NCI-H187 treated with DMSO at 0.1 percent for 48 hours (cell line): ENCODE measurements at places on chromosomes 6 and 20.

DNA sequence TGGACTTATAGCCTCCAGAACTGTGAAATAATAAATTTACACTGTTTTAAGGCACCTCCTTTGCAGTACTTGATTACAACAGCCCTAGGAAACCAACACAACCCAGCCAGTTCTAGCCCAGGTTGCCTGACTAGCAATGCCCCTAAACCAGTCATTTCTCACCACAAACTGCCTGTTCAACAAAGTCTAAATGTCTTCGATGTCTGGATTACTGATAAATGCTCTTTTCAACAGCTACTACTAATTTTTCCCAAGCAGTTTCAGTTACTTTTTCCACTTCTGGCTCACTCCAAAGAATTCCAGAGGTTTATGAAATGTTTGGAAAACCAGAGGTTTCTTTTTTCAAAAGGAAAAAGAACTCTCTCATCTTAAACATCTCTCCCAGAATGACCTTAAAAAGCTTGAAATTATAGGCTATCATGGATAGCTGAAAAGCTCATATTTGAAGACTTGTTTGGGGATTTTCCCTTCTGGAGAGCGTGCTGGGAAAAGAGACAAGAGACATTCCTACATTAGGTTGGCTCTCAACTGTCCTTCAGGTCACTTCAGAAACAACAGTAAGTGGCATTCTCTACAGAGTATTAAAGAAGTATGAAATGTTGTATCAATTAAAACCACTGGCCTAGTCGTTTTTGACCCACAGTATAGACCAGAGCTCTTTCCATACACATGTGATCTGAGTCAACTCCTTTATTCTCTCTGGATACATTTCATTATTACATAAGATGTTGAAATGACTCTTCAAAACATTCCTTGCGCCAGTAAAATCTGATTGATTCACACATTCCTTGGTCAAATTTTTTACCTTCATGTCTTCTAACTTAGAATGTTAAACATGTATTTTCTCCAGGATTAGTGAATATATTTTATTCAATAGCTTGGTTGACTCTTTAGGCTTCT is 265.9 kb downstream of the COL12A1 start:
- no peak for DNase-seq

- DNase-seq = no peak
These were observed 185.2 kb downstream of the SLC24A3 start for GRCh38 chr20:19397666-19398065.

DNA sequence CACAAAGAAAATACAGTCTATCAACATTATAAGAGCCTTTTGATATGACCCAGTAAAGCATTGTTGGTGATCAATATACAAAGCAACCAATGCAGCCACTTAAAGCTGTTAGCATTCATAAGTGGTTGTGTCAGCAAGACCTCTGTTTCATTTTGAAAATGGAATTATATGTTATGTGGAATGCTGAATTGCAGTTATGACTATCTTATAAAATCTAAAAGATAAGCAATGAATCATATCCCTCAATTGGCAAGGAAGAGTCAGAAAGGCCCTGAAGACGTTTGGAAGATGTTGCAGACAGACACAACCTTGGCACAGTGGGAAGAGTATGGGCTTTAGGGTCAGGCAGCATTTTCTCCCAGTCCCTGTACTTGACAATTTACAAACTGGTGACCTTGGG is 93.8 kb upstream of the RNF217 start:
- no peak for DNase-seq

- no peak for DNase-seq
These were observed 444.5 kb upstream of the IMPG1 start for GRCh38 chr6:76516924-76517323.

- DNase-seq = no peak
These were observed 90.5 kb downstream of the UNC5CL start for GRCh38 chr6:40948570-40948969.

GRCh38 chr6:107102414-107102805 is 12.9 kb downstream of the BEND3 start:
- DNase-seq = no peak

DNA sequence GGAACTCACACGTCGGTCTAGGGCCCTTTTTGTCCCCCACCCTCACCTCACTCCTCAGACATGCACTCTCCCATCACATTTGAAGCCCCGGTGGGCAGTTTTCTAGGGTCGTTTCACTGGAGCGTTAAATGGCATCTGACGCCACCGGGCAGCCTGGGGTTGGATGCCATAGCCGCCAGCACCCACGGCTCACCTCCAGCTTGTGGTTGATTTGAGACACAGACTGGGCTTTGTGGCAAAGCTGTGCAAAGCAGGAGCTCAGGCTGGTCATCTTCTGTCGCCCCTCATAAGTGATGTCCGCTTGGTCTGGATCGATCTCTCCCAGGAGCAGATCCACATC is 530 bp downstream of the GOPC start:
- DNase-seq = no peak

GRCh38 chr6:20554326-20554725 is 20.1 kb downstream of the CDKAL1 start:
- no peak for DNase-seq

DNA sequence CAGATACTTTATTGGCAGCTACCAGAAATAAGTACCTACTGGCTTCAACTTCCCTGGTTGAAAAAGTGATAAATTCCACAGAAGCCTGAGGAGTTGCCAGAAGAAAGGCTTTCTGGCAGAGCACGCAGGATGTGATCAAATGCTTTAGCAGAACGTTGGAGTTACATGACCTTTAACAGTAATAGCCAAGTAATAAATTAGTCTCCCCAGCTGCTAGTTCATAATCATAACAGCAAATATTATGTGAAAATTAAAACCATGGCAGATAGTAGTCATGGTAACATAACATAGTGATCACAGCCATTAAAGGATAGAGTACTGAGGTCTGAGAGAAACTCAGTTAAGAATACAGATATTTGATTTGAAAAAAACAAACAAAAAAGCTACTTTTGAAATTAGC is 567.7 kb downstream of the ADGRB3 start:
- DNase-seq = no peak

DNA sequence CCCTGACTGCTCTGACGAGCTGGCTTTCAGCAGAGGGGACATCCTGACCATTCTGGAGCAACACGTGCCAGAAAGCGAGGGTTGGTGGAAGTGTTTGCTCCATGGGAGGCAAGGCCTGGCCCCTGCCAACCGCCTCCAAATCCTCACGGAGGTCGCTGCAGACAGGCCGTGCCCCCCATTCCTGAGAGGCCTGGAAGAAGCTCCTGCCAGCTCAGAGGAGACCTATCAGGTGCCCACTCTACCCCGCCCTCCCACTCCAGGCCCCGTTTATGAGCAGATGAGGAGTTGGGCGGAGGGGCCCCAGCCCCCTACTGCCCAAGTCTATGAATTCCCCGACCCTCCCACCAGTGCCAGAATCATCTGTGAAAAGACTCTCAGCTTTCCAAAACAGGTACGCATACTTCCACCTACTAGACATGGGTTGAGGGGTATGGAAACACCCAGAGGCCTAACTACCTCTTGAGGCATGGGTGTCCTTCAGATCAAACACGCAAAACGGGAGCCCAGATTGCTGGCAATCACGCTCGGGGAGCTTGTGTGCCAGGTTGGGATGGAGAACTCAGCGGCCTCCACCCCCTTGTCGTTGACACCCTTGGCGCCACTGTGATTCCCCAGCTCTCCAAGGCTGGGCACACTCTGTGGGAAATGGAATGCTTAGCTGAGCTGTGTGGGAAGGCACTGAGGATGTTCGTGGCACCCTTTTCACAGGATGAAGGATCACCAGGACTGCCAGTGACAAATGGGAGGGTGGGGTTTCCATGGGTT is 25.3 kb downstream of the CASS4 start:
- no peak for DNase-seq

- DNase-seq = no peak
These were observed 46.7 kb downstream of the NOX3 start for GRCh38 chr6:155408981-155409380.

DNA sequence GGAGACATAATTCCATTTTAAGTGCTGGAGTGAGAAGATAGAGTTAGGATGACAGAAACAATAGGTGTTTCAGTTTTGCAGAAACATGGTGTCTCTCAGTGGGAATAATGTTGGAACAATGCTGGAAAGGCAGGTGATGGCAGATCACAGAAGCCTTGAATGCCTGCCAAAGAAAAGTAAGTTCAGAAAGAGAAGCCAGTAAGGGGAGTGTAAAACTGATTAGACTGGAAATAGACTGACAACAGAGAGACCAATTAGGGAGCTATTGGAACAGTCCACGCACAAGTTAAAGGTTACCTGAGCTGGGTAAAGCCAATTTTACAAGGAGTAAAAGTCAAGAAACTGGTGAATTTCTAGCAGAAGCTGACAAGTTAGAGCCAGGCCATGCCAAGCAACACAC is 142.9 kb downstream of the TFAP2A start:
- no peak for DNase-seq

DNA sequence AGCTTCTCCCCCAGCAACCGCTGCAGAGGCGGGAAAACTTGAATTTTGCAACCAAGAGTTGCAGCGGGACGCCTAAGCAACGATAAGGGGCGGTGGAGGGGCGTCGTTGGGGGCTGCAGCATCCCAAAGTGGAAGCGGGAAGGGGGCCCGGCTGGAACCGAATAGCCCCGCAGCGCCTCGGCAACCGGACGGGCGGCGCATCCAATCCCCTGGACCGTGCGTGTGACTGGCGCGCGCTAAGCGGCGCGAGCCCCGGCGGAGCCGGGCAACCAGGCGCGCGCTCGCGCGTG is 670 bp upstream of the PARD6B start:
- no peak for DNase-seq

GRCh38 chr6:118537574-118537973 is 10.5 kb upstream of the PLN start:
- no peak for DNase-seq

- no peak for DNase-seq
These were observed 754 bp downstream of the HDDC2 start for GRCh38 chr6:125300992-125301434.

GRCh38 chr20:48422242-48422960 is 405.4 kb downstream of the PREX1 start:
- no peak for DNase-seq

GRCh38 chr6:83978324-83978734 is 55.2 kb upstream of the MRAP2 start:
- DNase-seq = no peak

DNA sequence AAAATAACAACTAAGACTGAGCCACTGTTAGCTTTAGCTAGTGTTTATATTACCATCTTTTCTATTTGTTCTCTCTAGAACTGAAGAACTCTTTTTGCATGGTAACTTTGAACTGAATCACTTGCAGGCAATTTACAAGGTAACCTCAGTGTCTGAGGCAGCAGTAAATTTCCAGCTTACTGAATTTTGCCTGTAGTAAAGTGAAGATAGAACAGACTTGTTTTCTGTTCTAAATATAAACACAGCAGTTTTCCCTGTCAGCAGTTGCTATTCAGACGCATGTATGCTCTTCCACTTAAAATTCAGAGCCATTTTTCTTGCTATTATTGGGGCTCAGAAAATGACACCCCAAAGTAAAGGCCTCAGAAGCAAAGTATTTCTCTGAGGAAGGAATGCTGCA is 974.0 kb upstream of the GJE1 start:
- DNase-seq = no peak

GRCh38 chr20:39117491-39117890 is 155.3 kb downstream of the DHX35 start:
- DNase-seq = no peak

DNA sequence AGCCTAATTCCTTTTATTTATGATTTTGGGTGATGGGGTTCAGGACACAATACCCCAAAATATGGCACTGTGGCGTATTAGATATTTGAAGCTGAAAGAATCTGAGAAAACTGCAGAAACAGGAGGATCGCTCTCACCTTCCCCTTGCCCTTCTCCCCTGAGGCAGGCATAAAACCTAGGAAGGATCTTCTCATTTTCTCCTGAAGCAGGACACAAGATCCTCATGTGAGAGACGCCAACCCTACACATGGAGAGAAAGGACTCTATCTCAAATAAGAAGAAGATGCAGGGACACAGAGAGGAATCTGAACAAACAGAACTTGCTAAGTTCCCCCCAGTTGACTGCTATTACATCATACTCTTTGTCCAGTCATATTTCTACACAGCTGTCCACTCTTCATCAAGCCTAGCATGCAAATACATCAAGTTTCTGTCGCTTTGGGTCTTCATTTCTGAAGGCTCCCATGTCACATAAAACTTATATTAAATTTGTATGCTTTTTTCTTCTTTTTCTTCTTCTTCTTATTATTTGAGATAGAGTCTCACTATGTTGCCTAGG is 109.0 kb downstream of the DTNBP1 start:
- DNase-seq = no peak

- DNase-seq = no peak
These were observed 3.2 kb upstream of the TUBB1 start for GRCh38 chr20:59015812-59016711.

DNA sequence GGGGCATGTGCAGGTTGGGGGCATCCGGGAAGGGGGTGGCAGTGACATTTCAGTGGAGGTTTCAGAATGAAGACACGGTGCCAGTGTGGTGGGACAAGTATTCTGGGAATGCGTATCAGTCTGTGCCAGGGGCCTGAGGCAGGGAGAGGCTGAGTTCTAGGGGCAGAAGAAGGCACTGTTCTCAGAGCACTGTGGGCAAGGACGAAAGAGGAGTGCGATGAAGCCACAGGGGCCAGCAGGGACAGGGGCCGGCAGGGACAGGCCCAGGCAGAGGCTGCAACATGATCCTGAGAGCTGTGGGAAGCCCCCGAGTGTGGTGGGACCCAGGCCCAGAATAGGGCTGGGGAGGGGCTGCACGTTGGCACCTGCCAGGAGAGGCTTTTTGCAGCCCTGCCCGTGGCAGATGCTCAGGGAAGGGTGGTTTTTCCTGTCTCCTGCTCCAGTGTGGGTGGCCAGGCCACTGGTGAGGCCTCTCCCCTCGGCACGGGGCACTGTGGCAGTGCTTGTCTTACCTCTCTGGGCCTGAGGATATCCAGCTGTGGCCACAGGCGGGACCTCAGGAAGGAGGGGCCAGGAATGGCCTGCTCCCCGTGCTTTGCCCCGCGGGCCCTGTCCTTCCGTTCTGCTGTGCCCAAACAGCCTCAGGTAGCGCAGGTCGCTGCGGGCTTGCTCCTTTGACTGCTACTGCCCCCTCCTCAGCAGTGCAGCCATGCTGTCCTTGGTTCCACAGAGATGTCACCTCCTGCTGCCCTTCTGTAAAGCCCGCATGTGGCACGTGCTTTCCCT is 10.0 kb downstream of the ENTPD6 start:
- DNase-seq = no peak

DNA sequence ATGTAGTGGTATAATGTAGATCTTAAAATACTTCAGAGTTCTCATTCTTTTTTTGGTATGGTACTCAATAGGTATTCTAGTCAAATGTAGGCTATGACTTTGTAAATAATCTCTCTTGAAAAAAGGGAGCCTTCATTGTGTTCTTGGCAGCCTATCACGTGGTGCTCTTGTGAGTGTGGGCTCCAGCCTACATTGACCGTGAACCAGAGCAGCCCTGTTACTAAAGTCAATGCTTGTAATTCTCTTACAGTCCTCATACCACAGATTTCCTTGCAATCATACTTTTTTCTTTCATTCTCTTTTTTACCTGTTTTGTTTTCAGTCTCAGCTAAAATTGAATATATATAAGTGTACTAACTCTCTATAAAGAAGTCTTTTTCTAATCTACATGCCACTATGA is 31.1 kb downstream of the ARID1B start:
- DNase-seq = peak; percentile 49

- DNase-seq = no peak
These were observed 561.8 kb upstream of the RNF217 start for GRCh38 chr6:124400261-124400999.
